ENCODE measurements at places on chromosomes 13 and 19. TPM values are rescaled to one million over a fixed set of nuclear protein-coding genes. Genes with fewer than 3 reads are reported as not detected.

Gene NCAN
- not detected for total RNA-seq

GRCh38 chr13:91052876-91053275, 294.6 kb upstream of the MIR17HG start:
- no peak for DNase-seq

Gene ZNF8
- 12.8 TPM for total RNA-seq

Gene NLRP7
- not detected for total RNA-seq

- DNase-seq: peak; percentile 99
Observed at GRCh38 chr19:52570000-52570861, at the start of gene ZNF701. ZNF701 (plus strand) TSS chr19:52570287; CDS start chr19:52574148, 3,861 bp downstream.

GRCh38 chr13:95858286-95859075, 181.5 kb downstream of the DNAJC3 start:
- no peak for DNase-seq

DNA sequence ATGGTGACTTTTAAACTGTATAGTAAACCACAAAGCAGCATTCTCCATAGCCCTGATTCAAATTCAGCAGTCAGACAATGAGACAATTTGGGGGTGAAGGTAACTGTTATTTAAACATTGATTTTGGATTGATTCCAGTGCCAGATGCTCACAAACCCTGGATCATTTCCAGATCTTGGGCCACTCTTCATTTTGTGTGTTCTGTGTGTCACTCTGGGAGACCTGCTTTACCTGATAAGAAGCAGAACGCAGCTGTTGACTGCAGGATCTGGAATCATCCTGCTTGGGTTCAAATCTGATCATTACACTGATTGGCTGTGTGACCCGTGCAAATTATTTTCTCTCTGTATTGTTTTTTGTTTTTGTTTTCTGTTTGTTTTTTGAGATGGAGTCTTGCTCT, 4.0 kb upstream of the PCDH8 start:
- no peak for DNase-seq

DNA sequence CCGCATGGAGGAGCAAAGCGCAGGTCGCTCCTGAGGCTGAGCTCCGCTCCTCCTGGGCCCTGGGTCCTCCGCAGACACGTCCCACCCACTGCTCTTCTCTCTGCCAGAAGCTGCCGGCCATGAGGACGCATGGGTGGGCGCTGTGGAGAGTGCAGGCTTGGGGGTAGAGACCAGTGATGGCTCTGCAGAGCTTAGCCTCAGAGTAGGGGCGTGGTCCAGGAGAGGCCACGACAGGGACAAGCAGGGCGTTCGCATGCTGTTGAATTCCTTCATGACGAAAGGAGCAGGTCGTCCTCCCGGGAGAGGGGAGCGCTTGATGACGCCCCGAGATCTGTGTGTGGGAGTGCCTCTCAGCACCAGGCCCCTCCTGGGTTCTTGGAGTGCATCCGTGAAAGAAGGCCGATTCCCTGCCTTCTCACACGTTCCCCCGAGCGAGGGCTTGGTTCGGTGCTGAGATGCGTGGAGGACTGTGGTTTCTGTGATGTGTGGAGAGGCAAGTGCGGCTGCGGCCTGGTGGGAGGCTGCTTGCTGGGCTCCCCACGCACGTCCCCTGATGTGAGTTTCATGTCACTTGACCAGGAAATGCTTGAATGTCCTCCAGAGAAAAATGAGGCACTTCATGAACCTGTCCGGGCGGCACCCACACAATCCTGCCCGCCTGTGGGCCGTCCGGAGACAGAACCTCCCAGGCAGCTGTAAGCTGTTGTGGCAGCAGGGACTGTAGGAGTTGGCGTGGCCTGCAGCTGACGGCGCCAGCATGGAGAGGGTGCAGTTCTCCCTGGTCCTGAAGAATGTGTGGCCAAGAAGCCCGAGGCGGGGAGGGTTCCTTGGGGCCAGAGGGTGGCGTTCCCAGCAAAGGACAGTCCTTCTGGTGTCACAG, 4.5 kb downstream of the SF3A2 start:
- DNase-seq: no peak

GRCh38 chr13:35460061-35460460, 16.4 kb downstream of the MAB21L1 start:
- DNase-seq: no peak

Gene MEIOSIN
- total RNA-seq: not detected

- DNase-seq: no peak
Observed at GRCh38 chr19:15564534-15565168, 50.4 kb upstream of the CYP4F8 start.

Gene MAST1
- total RNA-seq: 5.9 TPM

- DNase-seq: peak; percentile 91
Observed at GRCh38 chr19:18519962-18520847, 1.7 kb downstream of the ELL start.

GRCh38 chr13:32278426-32278825, 36.7 kb downstream of the ZAR1L start:
- no peak for DNase-seq

DNA sequence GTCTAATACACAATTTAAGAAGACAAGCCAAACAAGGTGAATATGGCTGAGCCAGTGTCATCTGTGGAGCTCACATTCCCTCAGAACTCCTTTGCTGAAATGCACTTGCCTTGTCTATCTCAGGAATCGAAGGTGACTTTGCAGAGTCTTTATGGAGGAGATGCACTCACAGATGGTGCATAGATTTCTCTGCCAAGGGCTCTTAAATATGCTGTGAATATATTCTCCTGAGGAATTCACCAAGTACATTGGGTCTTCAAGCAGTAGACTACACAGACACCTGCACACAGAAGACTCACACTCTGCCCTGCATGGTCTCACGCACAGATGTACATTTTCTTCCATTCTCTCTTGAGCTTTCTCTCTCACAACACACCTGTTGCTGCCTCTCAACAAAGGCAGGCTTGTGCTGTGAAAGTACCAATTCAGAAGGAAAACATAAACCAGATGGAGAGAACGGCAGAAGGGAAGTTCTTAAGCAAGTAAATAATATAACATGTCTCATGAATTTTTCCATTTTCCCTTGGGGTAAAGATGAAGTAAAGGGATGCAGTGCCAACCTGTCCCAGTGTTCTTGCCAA, 174.7 kb downstream of the DLEU7 start:
- DNase-seq: no peak

- DNase-seq: no peak
Observed at GRCh38 chr13:79384022-79384610, 21.9 kb downstream of the RBM26 start.

Gene GJB2
- 160 TPM for total RNA-seq

DNA sequence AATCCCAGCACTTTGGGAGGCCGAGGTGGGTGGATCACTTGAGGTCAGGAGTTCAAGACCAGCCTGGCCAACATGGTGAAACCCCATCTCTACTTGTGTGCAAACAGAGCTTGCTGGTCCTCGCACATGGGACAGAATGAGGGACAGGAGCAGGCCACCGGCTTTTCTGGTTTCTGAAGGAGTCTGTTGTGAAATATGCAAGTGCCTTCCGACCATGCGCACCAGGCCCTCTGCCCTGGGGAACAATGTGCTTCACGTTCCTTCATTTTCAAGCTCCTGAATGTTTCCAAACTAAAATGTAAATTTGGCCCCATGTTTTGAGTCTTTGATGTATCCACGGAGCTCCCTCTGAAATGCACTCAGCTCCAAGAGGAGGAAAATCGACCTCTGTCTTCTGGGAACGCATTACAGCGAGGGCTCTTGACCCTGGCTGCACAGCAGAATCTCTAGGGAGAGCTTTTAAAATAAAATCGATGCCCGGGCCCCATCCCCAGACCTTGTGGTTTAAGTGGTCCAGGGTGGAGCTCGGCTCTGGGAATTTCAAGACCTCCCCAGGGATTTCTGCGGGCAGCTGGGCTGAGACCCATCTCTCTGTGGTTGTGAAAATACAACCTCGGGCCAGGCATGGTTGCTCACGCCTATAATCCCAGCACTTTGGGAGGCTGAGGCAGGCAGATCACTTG, 9.3 kb upstream of the ACP4 start:
- no peak for DNase-seq
